GM13976 (cell line): ENCODE measurements at places on chromosomes 1 and 21.

DNA sequence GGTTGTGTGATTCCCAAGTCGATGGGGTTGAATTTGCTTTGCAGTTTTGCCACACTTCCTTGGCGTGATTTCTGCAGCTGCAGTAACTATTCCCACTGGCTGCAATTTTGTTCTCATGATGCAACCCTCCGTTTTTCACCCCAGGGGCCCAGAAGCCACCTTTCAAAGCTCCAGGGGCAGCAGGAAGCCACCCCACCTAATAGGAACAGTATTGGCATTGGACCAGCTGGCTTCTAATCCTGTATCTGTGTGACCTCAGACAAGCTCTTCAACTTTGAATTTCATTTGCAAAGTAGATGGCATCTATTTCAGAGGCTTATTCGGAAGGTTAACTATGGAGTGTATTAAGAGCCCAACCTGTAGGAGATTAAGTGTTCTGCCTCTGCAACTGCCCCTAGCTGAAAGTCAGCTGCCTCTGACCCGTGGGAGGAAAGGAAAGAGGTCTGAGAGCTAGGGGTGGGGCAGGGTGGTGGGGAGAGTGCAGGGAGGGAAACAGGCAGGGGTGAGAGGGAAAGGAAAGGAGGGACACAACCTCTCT is 12.6 kb downstream of the C1orf115 start:
- DNase-seq: no peak

DNA sequence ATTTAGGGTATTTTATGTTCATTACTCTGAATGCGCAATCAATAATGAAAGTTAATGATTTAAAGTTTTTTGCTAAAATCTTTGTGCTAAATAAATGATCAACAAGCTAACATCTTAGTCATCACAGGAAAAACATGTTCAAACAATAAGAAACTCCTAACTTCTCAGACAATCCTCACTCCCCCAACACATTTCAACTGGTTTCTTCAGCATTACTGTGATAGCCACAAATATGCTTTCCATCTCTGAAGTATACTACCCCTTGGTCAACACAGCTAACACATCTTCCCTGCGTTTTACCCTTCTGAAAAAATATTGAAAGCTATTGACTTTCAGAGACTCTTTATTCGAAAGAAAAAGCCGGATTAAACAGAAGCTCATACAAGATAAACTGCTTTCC is 85.8 kb downstream of the ZNF644 start:
- no peak for DNase-seq

- DNase-seq: no peak
Observed at GRCh38 chr1:57832612-57833011, 408.8 kb upstream of the DAB1 start.

DNA sequence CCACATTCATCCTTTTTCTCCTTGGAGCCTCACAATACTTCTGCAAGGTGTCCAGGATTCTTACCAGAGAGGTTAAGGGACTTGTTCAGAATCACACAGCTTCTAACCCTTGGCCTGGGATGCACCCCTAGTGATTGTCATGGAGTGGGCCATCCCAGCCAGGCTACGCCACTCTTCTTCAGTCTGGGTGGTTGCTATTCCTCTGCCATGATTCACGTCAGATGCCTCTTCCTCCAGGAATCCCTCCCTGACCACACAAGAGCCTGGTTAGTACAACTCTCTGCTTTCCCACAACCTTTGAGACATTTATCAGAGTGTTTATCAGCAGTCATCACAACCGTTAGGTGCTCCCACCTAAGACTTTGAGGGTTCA is 121.8 kb downstream of the EPHB2 start:
- DNase-seq: no peak

DNA sequence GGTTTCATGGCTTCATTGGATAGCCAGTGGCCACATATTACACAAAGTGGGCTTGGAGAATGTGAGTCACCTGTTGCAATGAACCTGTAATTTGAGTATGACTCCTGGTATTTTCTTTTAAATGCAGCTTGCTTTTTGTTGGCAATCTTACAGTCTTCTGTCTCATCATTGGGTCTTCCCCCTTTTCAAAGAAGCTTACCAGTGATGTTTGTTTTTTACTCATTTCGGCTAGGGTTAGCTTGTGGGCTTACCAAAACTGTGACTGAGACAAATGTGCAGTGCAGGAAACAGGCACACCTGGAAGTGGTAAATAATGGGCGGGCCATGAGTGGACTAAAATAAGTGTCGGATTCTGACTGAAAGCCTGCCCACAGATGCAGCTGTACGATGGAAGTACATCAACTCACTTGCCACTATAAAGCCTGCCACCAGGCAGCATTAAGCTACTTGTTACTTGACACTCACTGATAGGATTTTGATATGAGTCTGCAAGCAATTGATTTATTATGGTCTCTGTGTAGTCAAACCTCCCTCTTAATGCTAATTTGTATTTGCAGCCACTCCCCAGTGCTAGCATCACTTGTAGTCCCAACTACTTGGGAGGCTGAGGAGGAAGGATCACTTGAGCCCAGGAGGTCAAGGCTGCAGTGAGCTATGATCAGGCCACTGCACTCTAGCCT is 4.2 kb downstream of the HHAT start:
- DNase-seq: peak; percentile 36

GRCh38 chr1:150511551-150511950 is 3.6 kb downstream of the ECM1 start:
- DNase-seq: no peak
